ENCODE measurements at places on chromosomes 1 and 21.

DNA sequence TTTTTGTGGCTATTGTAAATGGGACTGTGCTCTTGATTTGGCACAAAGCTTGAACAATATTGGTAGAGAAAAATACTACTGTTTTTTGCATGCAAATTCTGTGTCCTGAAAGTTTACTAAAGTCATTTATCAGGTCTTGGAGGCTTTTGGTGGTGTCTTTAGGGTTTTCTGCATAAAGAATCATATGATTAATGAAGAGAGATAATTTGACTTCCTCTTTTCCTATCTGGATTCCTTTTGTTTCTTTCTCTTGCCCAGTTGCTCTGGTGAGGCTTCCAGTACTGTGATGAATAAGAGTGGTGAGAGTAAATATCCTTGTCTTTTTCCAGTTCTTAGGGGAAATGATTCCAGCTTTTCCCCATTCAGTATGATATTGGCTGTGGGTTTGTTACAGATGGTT, 1166.7 kb downstream of the NCAM2 start:
- no peak for DNase-seq

- DNase-seq, result no peak
Measured at GRCh38 chr1:113557187-113557586, 166.9 kb downstream of the MAGI3 start.

- DNase-seq, result no peak
Measured at GRCh38 chr1:212346601-212347000, 61.4 kb downstream of the PPP2R5A start.

- no peak for DNase-seq
Measured at GRCh38 chr1:171985639-171986038, 144.3 kb downstream of the DNM3 start.

GRCh38 chr1:193368302-193368701, 181.9 kb upstream of the B3GALT2 start:
- no peak for DNase-seq

DNA sequence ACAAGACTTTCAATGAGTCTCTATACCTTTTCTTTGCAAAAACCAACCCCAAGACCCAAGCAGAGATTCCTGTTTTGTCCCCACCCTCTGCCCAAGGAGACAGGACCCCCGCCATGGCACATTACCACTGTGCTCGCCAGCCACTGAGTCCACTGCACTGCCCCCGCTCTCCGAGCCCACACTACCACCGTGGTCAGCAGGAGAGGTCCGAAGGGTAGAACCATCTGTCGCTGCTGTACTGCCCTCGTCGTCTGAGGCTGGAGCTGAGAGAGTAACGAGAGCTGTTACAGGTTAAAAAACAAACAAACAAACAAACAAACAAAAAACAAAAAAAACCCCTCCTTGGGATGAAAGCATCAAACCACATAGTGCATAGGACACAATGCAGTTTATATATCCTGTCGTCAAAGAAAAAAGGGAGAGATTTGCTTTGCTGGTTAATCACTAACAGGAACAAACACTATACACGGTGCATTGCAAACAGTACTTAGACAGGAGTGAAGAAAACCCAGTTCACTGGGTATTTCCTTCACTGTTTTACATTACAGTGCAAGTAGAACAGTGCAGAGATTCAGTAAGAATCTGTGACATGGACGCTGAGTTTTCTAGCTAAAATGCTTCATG, 71.0 kb downstream of the UBR4 start:
- no peak for DNase-seq

- no peak for DNase-seq
Measured at GRCh38 chr1:79052829-79053449, 46.4 kb upstream of the ADGRL4 start.

DNA sequence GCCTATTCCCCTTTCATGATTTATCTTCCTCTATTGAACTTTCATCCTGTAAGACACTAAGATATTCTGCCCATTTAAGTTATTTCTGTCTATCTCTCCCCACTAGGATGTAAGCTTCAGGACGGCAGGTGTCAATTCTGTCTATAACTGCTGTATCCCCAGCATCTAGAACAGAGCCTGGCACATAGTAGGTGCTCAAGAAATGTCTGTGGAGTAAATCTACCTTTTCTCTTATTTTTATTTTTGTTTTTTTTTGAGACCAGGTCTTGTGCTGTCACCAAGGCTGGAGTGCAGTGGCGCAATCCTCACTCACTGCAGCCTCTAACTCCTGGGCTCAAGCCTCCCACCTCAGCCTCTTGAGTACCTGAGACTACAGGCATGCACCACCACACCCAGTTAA, 5.6 kb downstream of the CD52 start:
- DNase-seq, result no peak

GRCh38 chr1:214974002-214974401, 108.5 kb upstream of the KCNK2 start:
- no peak for DNase-seq

DNA sequence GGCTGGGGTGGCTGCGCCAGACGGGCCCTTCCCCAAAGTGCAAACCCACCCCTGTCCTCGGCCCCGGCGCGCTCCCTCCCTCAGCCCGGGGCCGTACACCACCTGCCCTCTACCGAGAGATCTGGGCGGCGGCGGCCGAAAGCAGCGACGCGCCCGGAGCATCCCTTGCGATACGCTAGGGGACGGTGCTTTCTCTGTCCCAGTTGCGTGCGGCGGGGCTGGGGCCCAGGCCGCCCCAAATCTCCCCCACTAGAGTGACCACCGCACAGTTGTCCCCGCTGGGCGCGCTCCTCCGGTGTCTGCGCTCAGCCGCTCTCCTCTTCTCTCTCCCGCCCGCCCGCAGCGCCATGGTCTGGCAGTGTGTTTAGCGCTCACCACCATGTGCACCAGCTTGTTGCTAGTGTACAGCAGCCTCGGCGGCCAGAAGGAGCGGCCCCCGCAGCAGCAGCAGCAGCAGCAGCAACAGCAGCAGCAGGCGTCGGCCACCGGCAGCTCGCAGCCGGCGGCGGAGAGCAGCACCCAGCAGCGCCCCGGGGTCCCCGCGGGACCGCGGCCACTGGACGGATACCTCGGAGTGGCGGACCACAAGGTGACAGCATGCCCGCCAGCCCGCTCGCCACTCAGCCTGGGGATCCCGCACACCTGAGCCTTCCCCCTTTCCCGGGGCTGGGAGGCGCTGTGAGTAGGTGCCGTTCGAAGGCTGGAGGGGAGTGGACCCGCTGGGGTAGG, 1.0 kb downstream of the ST6GALNAC5 start:
- DNase-seq, result peak; percentile 32

- no peak for DNase-seq
Measured at GRCh38 chr1:169109561-169110134, 3.2 kb downstream of the ATP1B1 start.

DNA sequence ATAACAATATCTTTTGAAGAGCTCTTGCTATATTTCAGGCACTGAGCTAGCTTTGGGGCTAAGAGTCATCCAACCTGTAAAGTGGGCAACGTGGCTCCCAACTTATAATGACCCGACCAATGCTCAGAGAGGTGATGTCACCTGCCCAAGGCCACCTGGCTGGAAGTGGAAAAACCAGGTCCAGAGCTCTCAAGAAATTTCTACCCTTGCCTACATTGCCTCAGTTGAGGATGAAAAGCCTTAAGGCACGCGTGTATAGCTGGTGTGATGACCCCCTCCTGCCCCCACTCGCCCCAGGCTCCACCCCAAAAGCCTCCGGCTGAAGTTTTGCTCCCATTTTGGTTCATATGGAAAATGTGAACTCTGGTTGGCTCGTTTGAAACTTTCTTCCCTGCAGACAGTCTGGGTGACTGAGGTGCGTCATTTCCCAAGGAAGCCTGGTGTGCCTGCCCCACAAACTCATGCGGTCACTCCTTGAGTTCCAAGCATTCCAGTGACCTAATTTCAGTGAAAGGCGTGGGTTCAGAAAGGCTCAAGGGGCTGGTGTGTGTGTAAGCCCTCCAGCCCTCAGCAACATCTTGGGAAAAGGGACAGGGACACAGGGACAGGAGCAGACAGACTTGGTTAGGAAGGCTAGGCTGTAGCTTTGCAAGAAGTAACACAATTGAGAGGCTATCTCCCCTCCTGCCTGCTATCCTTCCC, 20.5 kb downstream of the HTR1D start:
- DNase-seq, result no peak

DNA sequence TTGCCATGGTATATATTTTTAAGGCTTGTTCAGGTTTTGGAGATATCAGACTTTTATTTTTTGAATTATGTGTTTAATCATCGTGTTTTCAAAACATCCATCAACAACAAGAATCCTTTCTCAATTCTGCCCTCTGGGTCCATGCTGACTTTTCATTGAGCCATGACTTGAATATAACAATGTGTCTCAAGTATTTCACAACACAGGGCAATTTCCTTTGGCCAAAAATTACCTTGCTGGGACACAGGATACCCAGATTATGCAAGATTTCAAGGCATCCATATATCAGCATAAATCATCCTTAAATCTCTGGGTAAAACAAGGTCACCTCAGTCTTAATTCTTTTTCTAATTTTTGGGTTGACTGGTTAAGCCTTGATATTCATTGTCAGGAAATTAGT, 411.2 kb upstream of the USP24 start:
- no peak for DNase-seq

GRCh38 chr21:17451364-17451891, 61.4 kb upstream of the CXADR start:
- no peak for DNase-seq

- no peak for DNase-seq
Measured at GRCh38 chr1:24108334-24109165, 3.4 kb downstream of the MYOM3 start.

DNA sequence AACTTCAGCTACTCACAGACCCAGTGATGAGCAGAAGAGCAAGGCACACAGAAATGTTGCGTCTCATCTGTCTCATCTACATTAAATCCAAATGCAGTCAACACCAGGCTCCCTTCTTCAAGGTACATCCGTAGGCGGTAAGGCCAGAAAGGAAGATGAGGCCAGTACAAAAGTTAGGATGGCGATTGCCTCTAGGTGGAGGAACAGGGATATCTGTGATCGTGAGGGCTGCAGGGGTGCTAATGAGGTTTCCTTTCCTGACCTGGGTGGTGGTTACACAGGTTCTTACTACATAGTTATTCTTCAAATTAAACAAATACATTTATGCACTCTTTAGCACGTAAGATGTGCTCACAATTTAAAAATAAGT, 1.4 kb upstream of the MYBPH start:
- no peak for DNase-seq

DNA sequence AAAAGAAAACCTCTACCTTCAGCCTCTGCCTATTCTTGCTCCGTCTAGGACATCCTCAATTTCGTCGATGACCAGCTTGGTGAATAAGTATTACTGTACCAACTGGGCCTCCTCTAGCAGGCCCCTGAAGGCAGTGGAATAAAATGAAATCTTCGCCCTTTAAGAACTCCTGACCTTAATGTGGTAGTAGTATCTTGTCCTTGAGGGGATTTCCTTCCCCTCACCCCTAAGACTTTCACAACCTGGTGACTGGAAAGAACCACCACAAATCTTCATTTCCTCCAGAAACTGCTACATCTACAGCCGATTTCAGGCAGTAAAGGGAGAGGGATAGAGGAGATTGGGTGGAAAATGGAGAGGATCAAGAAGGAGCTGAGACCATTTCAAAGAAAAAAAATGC, 1.6 kb upstream of the HAX1 start:
- DNase-seq, result no peak

DNA sequence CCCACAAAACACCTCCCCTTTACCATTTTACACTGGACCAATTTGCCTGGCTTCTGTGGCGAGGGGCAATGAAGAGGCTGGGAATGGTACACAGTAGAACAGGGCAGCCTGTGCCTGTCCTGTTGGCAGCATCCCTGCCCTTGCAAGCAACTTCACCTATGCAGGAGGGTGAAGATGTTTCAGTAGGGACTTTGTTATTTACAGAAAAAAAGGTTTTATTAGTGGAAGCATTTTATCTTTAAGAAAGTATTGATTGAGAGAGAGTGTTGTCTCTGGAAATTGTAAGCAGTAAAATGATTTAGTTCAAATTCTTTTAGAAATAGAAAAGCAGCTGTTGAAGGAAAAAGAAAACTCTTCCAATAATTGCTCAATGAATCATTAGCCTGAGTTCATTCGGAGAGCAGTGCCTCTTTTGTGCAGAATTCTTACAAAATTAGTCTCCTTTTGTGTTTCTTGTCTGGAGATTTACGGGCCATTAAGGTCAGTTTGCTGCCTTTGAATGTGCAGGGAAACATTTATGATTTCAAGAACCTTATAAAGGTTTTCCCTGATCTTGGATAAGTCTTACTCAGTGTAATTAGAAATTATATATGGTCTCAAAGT, 49.1 kb downstream of the HHAT start:
- DNase-seq, result no peak

- DNase-seq, result no peak
Measured at GRCh38 chr1:205488074-205488723, 16.3 kb upstream of the CDK18 start.

DNA sequence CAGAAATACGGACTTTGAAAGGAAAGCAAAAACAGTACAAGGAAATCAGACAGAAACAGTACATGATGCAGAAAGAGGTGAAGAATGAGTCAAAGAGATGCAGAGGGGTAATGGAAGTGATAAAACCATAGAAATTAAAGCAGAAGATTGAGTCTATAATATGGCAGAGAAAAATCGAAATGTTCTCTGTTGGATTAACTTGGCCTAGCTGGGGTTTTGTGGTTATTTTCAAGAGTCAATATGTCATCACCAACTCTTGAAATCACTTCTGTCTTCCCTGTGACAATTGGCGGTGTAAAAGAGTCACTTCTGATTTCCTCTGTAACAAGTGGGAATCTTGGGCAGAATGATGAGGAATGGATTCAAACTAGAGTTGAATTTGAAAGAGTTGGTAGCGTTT, 7.4 kb downstream of the YTHDF2 start:
- DNase-seq, result no peak

GRCh38 chr1:7234471-7234755, 449.2 kb downstream of the CAMTA1 start:
- DNase-seq, result no peak
